Stimulated activated CD4-positive, alpha-beta T cell treated with anti-CD3 and anti-CD28 coated beads, TNF-alpha, amount 100 ng/mL, for 48 hours (primary cell): ENCODE measurements at places on chromosomes 4 and X.

DNA sequence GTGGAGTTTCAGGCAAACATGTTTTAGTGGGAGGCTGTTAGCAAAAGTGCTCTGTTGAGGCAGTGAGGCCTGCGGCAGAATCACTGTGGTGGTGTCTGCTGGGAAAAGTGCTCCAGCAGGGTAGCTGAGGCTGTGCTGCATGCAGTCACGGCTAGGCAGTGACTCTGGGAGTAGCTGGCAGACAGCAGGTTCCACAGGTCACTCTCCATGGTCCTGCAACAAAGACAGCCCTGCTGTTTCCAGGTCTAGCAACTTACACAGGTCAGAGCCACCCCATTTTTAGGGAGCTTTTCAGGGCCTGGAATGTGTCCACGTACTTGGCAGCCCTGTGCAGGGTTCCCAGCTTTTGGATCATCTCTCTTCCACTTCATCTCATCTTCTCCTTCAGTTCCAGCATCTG is 184.3 kb downstream of the NAA11 start:
- DNase-seq: no peak

DNA sequence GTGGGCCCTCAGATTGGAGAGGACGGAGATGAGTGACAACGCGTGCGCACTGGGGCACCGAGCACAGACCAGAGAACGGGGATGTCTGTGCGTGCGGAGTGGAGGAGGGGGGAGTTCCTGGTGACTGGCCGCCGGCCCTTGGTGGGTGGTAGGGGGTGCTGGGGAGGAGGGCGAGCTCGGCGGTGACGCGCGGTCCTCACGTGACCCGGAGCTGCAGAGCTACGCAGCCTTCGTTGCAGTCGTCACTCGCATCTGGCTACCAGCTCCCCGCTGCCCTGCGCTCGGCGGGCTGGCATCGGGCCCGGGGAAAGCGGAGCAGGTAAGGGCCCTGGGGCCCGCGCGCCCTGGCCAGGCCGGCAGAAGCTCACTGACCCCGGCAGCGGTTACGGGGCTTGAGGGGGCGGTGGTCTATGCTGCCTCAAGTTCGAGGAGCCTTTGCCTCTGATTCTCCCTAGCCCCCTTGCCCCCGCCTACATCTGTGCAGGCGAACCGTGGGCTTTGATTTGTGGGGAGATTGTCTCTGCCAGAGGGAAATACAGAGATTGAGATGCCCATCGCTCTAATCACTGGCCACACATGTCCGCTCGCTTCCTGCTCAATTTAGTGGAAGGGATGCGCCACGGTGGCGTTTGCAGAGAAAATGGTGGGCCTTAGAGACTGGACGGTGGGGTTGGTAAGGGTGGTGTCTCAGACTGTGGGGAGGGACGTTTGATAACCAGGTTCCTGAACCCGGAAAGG is at the start of gene ARMCX4:
TSS of gene ARMCX4 (plus strand) at position 245 of the 738 bp plus-strand sequence. CDS start 3,134 bp downstream, outside the sequence.
- no peak for DNase-seq

DNA sequence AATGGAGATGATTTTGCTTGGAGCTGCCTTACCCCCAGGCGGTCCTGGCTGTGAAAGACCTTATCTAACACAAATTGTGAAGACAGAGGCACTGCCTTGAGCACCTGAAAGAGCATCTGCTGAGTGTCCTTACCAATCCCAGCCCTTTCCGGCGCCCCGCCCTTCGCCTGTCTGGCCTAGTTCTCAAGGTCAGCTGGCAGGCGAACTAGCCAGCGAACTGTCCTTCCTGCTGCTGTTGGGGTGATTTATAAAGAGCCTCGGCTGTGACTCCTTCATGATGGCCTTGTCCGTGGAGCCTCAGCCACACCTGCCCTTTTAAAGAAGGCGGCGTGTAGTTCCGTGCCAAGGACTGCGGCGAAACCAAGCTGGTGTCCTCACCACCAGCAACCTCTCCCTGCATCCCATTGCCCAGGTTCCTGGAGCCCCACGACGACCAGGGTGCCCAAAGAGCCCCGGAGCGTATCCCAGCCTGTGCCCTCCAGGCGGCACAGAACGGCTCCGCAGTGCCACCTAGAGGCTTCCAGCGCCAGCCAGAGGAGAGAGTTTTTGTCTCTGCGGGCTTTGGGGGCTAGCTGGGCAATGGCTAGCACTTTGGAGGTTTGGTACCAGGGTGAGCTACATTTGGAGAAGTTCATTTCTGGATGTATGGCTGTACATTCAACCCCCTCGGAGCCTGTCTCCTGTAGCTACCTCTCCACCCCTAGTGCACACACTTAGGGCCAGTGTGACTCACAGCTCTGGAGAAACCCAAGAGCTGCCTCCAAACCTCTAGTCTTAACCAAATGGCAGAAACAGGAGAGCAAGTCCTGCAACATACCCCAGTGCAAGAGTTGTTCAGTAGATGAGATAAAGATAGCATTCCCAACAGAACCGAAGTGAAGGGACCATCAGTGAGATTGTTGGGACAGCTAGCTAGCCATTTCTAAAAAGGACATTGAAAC is 36.8 kb upstream of the VMA21 start:
- DNase-seq: no peak

GRCh38 chr4:22416403-22416802 is 99.5 kb downstream of the ADGRA3 start:
- DNase-seq: no peak

DNA sequence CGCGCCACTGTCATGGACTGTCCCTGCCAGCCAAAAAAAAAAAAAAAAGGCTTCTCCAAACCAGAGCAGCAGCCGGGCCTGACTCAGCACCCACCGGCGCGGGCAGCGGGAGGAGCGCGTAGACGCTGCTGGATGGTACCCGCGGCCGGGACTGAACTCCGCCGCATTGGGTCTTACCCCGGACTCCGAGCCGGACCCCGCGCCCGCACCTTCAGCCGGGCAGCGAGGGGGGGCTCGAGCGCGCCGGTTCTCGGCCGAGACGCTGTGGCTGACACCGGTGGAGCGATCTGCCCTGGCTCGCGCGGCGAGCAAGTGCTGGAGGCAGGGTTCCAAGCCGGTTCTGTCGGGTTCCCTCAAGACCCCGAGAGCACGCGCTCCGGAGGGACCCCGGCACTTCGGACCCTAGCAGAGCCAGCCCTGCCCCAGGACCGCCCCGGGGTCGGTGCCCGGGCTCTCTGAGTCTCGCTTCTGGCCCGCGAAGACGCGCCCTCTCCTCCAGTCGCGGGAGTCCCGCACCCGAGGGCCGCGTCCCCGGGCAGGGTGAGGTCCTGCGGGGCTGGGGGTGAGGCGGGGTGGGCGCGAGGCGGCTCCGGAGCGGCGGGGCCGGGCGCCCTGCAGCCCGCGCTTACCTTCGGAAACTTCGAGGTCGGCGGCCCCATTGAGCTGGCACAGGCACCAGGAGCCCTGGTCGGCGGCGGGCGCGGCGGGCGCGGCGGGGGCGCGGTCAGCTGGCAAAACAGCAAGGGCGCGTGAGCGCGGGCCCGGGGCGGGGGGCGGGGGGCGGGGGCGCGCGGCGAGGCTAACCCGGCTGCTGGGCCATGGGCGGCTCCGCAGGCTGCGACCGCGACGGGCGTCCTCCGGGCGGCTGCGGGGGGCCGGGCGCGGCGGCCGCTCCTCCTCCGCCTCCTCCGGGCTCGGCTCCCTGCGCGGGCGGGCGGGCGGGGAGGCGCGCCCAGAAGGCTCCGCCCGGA is 11.8 kb upstream of the MAN2B2 start:
- no peak for DNase-seq

DNA sequence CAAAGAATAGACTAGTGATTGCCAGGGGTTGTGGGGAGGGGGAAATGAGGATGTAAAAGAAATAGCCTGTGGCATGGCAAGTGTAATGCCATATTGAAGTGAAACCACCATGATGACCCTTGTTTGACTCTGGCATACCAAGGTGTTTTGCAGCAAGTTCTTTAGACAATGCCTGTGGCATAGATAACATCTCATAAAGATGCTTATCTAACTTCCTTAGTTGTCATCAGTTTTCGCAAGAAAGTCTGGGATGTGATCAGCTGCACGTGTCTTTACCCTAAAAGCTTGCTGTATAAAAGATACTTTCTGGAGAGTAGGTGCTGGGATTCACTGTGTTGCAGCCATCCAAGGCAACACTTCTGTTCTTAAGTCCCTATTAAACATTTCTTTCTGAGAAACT is 176.1 kb upstream of the MAGEB16 start:
- no peak for DNase-seq

GRCh38 chrX:85897362-85898126 is 149.8 kb downstream of the CHM start:
- no peak for DNase-seq

- no peak for DNase-seq
These were observed 123.0 kb upstream of the PPP1R2C start for GRCh38 chrX:42900947-42901346.

DNA sequence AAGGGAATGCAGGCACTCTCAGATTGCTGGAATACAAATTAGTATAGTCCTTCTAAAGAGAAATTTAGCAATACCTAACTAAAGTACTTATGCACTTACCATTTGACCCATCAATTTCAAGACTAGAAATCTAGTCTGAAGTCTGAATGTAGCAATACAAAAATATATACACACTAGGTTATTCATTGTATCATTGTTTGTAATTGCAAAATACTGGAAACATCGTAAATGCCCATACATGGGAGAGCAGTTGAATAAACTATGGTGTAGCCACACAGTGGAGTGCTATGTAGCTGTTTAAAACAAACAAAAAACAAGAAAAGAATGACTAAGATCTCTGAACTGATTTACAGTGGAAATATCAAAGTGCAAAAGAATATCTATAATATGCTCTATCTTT is 346.4 kb downstream of the ZNF674 start:
- DNase-seq: no peak

GRCh38 chrX:15594371-15594770 is 6.4 kb downstream of the ACE2 start:
- DNase-seq: no peak

- DNase-seq: no peak
These were observed 71.5 kb downstream of the ANAPC4 start for GRCh38 chr4:25448379-25449109.

DNA sequence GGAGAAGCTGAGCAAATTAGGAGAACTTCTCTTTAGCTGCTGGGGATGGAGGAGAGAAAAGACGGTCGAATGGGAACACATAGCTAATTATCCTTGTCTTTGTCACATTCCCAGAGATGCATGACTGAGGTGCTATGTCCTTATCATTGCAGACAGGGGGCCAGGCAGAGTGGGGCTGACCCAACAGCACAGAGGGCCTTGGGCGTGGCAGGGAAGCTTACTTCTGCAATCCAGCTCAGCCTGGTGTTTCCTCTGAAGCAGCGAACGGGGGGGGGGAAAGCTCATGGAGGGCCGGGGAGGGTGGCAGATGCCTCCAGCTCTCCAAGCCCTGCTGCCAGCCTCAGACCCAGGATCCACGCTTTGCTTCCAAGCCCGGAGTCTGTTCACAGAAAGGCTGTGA is 50.8 kb upstream of the HOPX start:
- no peak for DNase-seq

- no peak for DNase-seq
These were observed 339.1 kb downstream of the ARHGAP10 start for GRCh38 chr4:148071009-148071408.

DNA sequence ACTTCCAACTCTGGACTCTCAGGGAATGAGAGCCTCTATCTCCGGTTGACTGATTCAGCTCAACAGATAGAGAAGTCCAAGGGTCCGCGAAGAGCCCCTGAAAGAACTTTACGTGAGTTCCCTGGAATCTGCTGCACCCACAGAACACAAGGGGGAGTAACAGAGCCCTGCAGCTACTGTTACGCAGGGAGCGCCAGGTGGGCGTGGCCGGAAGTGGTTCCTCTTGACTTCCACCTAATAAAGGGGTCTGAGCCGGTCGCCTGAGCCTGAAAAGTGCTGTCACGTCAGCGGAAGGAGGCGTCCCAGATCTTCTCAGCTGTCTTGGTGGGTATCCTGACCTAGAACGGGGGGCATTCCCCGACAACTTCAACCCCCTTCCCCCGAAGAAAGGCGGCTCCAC is at the start of gene MAGEB6:
TSS of gene MAGEB6 (plus strand) at position 237 of the 400 bp plus-strand sequence. CDS start 1,407 bp downstream, outside the sequence.
- no peak for DNase-seq

GRCh38 chrX:16559206-16559619 is 90.7 kb upstream of the S100G start:
- DNase-seq: no peak

DNA sequence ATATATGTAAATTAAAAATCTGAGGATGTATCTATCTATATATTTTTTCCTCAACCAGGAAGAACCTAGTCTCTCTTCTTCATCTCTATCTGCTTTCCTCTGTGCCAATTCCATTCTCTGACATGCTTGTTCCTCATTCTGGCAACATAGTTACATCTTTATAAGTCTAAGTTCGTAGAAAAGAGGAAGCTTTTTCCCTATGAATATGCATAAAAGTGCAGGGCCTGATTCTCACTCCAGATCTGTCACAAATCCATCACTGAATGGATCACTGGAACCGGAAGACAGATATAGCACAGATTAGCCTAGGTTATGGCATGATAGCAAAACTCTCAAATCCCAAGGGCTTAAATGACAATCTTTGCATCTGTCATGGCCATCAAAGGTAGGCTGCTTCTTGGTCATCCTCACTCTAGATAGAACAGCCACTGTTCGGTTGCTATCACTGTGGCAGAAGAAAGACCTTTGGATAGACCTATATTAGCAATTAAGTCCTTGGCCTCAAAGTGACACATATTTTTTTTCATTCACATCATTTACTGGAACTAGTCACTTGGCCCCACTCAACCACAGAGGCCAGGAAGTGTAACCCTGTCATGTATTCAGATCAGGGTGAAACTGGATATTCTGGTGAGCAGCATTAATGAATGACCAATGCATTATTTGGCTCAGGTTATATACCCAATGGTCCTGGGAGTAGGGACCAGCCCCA is 22.2 kb downstream of the DTHD1 start:
- no peak for DNase-seq

DNA sequence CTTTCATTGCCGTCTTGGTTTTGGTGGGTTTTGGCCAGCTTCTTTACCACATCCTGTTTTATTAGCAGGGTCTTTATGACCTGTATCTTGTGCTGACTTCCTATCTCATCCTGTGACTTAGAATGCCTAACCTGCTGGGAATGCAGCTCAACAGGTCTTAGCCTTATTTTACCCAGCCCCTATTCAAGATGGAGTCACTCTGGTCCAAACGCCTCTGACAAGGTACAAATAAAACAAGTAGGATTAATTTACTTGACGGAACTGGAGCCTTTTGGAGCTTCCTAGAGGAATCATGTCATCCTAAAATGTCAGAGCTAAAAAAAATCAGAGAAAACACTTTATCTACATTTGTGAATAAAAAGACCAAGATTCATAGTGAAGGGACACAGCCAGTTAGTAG is 66.2 kb upstream of the ATXN3L start:
- DNase-seq: no peak

GRCh38 chr4:7518871-7519637 is 84.3 kb upstream of the PSAPL1 start:
- no peak for DNase-seq

GRCh38 chrX:101362757-101363156 is 14.2 kb upstream of the TIMM8A start:
- DNase-seq: no peak

DNA sequence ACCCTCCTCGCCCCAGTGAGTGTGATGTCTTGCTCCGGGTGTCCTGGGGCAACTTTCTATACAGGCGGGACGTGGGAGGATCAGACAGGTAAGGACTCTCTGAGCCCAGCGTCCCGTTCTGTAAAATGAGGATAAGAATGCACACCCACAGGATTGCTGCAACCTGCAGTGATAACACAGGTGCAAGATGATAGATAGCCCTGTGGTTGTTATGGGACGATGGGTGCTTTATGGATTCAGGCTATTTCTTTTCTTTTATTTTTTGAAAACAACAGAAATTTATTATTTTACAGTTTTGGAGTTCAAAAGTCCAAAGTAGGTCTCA is 28.6 kb downstream of the BEX3 start:
- no peak for DNase-seq
